Activated naive CD4-positive, alpha-beta T cell treated with anti-CD3 and anti-CD28 coated beads, Interleukin-2, amount 10 ng/mL, durations not matched to agents 7 days and 5 days (primary cell): ENCODE measurements at places on chromosomes 16 and 17.

- DNase-seq = no peak
- peaks cover 39% of the 10 kb centered on the region for H3K4me1 ChIP-seq
- peaks cover 25% of the 10 kb centered on the region for H3K27me3 ChIP-seq
- H3K4me3 ChIP-seq = no peak overlapping the region
- peaks cover 6% of the 10 kb centered on the region for H3K36me3 ChIP-seq
These were observed 3.1 kb upstream of the SGCA start for GRCh38 chr17:50162466-50163254.

DNA sequence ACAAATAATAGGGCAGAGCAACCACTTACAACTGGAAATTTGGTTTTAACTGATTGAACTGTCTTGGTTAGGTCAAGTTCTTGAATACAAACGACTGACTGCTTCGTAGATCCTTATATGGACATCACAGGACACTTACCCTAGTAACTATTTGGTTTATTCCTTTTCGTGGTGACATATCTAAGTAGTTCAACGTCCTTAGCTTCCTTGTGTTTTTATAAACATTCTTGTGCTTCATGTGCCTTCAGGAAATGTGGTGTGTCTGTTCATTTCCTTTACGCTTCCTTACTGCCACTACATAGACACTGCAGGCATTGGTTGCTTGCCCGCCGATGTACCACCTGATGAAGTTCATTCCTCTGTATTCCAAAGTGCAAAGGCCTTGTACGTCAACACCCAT is 59.3 kb downstream of the USP10 start:
- peak overlapping the region; percentile 16 for H3K4me3 ChIP-seq
- H3K4me1 ChIP-seq = peaks cover 58% of the 10 kb centered on the region
- peak overlapping the region; percentile 72 for H3K27ac ChIP-seq

DNA sequence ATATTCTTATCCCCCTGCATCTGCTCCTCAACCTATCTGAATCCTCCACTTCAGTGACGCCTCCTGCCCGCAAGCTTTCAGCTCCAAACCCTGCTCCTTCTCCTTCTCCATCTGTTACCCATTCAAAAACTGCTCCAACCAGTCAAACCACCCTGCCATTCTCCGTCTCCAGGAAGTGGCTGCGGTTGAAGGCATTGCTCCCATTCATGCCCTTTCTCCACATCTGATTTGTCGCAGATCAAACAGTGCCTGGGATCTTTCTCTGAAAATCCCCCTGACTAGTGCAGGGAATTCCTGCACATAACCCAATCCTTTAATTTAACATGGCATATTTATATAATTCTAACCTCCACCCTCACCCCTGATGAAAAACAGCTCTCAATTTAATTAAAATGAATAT is 56.3 kb downstream of the SLFN5 start:
- no peak overlapping the region for H3K27ac ChIP-seq
- no peak overlapping the region for H3K4me3 ChIP-seq
- no peaks in the 10 kb centered on the region for H3K4me1 ChIP-seq
- DNase-seq = no peak

- no peak overlapping the region for H3K27ac ChIP-seq
- no peaks in the 10 kb centered on the region for H3K36me3 ChIP-seq
- no peak overlapping the region for H3K4me3 ChIP-seq
- H3K4me1 ChIP-seq = no peaks in the 10 kb centered on the region
- peaks cover 10% of the 10 kb centered on the region for H3K27me3 ChIP-seq
- DNase-seq = no peak
These were observed 34.4 kb upstream of the USP7 start for GRCh38 chr16:8998108-8998507.

- no peak overlapping the region for H3K4me3 ChIP-seq
- DNase-seq = no peak
- no peak overlapping the region for H3K27ac ChIP-seq
- H3K27me3 ChIP-seq = no peaks in the 10 kb centered on the region
These were observed 54.8 kb downstream of the NFAT5 start for GRCh38 chr16:69620573-69620972.

DNA sequence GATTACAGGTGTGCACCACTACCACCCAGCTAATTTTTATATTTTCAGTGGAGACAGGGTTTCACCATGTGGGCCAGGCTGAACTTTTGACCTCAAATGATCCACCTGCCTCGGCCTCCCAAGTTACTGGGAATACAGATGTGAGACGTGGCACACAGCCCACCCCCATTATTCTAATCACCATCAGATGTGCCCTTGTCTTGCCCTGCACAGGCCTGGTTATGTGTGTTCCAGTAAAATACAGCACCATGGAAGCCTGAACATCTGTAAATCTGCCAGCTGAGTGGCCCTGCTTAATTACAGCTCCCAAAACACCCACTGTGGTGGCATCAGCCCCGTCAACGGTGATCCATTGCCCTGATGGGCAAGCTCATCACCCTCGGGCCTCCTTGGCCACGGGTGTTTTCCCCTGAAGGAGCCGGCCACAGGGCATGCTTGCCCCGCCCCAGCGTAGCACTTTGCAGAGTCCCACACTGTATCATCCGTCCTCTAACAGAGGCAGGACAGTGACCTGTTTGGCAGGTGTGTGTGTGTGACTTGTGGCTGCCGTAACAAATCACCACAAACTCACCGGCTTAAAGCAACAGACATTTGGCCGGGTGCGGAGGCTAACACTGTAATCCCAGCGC is 74.5 kb downstream of the RBFOX3 start:
- no peak overlapping the region for H3K27ac ChIP-seq
- H3K4me3 ChIP-seq = no peak overlapping the region
- H3K27me3 ChIP-seq = peaks cover 6% of the 10 kb centered on the region

- H3K4me3 ChIP-seq = no peak overlapping the region
- H3K4me1 ChIP-seq = no peaks in the 10 kb centered on the region
- H3K36me3 ChIP-seq = peaks cover 36% of the 10 kb centered on the region
- H3K27me3 ChIP-seq = no peaks in the 10 kb centered on the region
- DNase-seq = no peak
These were observed 14.0 kb upstream of the SLC6A4 start for GRCh38 chr17:30249460-30249859.

DNA sequence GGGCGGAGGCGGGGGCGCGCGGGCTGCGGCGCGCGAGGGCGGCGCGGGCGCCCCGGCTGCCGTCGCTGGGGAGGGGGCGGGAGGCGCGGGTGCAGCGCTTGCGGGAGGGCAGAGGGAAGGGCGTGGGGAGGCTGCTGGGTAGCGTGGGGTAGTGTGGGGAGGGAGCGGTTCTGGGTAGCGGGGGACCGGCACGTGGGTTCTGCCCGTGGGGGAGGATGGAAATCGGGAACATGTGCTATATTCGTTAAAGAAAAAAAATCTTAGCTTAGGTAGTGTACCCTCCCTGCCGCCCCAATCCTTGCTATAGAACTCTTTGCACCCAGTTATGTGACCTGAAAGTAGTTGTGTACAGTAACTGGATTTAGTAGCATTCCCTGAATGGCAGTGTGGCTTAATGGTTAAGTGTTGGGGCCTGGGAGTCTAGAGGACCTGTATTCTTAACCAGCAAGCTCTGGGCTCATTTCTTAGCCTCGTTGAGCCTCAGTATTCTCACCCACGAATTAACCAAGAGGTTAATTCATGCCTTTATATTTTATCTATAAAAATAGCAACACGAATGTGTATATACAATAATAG is 646 bp downstream of the RABEP1 start:
- H3K36me3 ChIP-seq = peaks cover 11% of the 10 kb centered on the region
- peak; percentile 66 for DNase-seq
- H3K4me3 ChIP-seq = peak overlapping the region; percentile 94
- peaks cover 6% of the 10 kb centered on the region for H3K27me3 ChIP-seq
